COLO829 (cell line): ENCODE measurements at places on chromosomes 16 and 17.
A peak's percentile ranks its signal among the peaks of the same experiment; 100 is the strongest.

GRCh38 chr17:44353672-44354331 is 8.7 kb downstream of the GRN start:
- DNase-seq: no peak

DNA sequence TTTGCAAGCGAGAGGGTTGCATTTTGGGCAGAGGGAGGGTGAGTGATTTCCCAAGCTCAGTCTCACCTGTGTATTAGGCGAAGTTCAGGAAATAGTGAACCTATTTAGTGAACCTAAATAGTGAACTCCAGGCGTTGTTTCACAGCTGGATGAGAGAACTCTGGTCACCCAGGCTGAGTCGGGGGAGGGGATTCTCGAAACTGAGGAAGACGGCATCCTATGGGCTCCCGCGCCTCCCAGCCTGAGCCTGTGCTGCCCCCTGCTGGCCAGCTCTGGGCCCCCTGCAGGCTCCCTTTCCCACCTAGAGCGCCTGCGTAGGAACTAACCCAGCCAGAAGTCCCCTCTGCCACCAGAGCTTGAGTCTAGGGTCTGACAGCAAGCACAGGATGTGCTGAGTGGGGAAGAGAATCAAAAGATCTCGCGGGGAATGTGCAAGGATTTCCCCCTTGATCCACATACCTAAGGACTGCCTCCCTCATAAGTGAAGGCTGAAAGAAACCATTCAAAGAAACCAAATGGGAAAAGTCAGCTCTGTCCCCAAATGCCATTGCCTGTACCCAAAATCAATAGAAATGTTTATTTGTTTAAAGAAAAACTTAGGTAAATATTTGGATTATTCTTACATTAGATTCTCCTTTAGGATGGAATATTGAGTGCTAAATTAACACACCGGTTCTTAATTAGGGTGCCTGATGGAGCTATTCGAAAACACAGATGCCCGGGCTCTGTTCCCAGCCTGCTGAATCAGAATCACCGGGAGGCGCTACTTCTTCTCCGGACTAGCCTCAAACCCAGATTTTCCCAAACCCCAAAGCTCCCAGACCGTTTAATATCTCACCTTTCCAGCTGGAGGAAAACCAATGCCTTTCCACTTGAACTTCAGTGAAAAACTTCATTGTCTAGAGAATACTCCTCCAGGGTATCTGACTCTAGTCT is 14.8 kb upstream of the MARVELD3 start:
- DNase-seq: peak; percentile 52

- DNase-seq: no peak
Observed at GRCh38 chr17:28482551-28483199, 9.2 kb downstream of the SLC13A2 start.

GRCh38 chr17:14903854-14904253 is 361.3 kb downstream of the PMP22 start:
- DNase-seq: no peak

DNA sequence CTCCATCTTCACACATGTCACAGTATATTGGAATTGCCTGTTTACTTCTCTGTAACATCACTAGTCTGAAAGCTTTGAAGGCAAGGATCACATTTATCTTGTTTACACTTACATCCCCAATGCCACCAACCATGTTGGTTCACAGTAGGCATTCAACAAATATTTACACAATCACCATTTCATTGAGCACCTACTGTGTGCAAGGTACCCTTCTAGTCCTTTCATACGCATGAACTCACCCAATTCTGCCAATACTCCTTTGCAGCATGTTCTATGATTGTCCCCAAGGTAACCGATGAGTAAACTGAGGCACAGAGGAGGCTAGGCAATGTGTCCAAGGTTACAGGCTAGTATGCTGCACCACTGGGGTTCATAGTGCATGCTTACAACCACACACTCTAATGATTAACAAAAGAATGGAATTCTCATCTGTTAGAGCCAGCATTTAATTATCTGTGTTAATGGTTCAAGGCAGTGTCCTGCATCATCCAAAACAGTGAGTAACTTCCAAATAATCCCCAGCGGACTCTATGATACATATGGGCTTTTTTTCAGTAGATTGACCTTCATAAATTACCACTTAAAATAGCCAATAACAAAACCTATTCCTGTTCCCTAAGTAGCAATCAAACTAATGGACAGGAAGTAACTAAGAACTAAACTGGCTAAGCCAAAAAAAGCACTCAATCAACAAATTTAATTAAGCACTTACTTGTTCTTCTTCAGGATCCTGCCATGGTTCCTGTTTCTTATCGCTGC is 364.5 kb upstream of the XYLT1 start:
- no peak for DNase-seq

GRCh38 chr17:10631048-10631700 is 25.9 kb downstream of the MYH3 start:
- DNase-seq: peak; percentile 38

GRCh38 chr16:50323335-50324011 is 45.3 kb downstream of the BRD7 start:
- no peak for DNase-seq

DNA sequence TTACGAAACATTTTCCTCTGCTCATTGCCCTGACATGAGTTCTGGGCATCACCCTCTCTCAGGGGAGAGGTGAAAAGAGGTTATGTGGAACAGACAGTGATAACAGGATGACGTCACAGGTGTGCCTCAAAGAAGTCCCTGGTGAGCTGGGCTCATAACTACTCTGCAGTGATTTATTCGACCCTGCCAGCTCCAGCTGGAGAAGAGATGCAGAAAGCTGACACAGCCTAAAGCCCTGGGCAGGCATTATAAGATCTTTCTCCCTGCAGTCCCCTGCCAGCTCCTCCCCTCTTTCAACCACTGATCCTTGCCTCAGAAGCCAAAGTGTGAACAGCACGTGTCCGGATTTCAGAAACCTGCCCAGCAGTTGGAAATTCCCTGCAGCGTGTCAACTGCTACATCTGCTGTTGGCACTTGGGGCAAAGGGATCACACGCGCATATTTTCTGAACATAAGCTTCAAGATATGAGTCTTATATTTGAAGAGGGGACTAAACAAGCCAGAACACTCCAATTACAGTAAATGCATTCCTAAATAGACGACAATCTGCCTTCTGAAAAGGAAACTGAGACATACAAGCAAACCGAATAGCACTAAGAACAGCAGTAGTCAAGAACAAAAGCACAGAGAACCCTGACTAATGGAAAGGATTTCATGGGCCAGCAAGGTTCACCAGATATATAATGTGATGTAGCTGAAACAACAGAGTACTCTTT is 80.5 kb downstream of the SMG6 start:
- DNase-seq: no peak

GRCh38 chr16:86389566-86390328 is 120.6 kb upstream of the FOXF1 start:
- no peak for DNase-seq

- DNase-seq: no peak
Observed at GRCh38 chr17:8146381-8147140, 5.6 kb downstream of the PER1 start.

DNA sequence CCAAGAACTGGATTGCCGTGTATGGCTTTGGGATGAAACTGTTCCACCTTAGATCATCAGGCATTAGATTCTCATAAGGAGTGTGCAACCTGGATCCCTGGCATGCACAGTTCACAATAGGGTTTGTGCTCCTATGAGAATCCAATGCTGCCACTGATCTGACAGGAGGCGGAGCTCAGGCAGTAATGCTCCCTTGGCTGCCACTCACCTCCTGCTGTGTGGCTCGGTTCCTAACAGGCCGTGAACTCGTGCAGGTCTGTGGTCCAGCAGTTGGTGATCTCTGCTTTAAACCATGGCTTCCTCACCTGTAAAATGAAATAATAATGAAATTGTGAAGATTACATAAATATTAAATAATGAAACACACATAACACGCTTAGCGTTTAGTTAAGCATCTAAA is 45.5 kb upstream of the FBXO47 start:
- no peak for DNase-seq

- DNase-seq: no peak
Observed at GRCh38 chr17:70080541-70081347, 5.7 kb downstream of the KCNJ16 start.

- DNase-seq: peak; percentile 23
Observed at GRCh38 chr16:82641336-82641984, 14.7 kb downstream of the CDH13 start.

GRCh38 chr16:49755716-49756505 is 100.0 kb downstream of the ZNF423 start:
- DNase-seq: no peak

GRCh38 chr17:44829523-44830358 is at the start of gene GJC1:
Gene GJC1 (minus strand): TSS chr17:44830287. CDS start chr17:44805817, 24,470 bp downstream.
- DNase-seq: no peak

DNA sequence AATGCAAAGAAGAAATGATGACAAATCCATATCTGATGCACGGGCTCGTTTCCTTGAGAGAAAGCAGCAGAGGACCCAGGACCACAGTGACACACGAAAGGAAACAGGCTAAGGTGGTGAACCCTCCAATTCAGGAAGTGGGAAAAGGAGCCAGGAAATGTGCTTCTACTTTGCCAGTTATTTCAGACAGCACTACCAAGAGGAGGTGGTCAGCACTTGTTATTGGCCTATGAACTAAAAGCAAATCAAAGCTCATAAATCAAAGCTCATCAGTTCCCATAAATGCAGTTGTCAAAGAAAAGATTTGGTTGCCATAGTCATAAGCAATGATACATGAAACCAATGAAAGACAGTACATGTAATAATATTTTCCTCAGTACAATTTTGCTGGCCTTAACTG is 12.6 kb upstream of the CLTC start:
- DNase-seq: no peak
